ENCODE measurements at places on chromosomes 5 and 9.
A peak's percentile ranks its signal among the peaks of the same experiment; 100 is the strongest.

DNA sequence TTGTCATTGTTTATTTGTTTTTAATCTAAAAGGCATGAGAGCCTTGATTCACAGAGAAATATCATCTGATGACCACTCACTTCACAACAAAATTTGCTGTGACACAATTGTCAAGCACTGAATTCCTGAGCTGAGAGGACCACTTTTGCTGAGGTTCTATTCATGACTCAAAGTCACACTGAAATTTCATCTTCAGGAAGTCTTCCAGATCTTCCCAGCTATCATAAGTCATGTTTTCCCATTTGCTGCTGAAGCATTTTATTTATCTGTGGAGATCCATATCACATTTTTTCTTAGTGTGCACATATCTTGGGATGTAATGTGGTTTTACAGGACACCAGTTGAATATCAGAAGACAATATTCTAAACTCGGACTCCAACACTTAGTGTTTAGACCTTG lies 255.1 kb upstream of the TRIM32 start:
- no peak for DNase-seq

DNA sequence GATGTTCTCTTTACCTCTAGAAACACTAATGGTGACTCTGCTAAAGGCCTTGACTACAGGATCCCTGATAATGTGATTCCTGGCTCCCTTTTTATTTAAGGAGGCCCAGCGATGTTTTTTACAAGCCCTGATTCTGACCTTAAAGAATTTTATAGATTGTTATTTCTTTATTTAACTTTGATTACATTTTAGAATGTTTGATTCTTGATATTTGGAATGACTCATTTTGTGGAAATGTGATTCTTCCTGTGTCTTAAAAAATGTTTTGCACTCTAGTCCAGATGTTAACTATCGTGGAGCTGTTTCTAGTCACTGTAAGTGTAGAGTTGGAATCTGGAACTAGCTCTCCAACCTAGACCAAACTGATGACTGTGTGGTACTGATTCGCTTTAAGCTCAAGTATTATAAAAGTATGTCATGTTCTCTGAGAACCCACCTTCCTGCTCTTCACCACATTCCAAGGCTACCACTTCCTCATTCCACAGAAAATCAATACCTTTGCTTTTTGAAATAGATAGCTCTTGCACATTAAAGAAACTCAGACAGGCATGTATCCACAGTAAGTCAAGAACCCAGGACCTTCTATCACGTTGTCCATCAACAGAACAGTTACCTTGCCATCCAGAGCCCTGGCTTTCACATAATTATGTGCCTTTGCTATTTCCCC lies 65.2 kb downstream of the JMY start:
- DNase-seq: no peak

DNA sequence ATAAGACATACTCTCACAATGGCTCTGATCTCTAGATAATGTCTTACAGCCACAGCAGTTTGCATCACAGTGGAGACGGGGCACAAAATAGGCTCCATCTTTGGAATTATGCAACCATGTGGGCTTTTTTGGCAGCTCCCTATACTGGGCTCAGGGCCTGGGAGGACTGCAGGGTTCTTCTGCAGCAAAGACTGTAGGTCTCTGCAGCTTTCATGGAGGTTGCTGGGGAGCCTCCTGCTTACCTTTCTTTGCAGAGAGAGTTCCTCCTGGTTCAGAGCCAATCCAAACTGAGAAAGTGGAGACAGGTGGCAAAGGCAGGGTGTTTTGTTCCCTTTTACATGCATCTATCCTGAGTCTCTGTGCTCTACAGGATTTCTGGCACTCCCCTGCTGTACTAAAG lies 558.0 kb downstream of the TLR4 start:
- no peak for DNase-seq

DNA sequence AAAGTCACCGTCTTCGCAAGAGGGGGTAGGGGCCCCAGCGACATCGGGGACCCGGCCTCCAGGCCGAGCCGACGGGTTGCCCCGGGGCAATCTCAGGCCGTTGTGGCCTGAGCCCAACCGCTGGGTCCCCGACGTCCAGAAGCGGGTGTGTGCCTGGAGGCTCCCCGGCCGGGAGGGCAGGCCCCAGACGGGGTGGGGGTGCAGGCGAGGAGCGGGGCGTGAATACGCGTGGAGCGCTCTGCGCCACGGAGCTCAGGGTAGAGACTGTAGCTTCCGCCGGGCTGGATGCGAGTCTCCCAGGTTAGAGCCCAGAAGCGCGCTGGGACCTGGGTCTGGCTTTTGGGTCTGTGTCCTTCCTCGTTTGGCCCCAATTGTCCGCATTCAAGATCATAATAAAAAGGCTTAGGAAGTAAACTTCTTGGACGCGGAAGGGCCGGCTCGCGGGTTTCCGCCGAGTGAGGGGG lies 3.5 kb downstream of the BARX1 start:
- DNase-seq: no peak

GRCh38 chr9:111449705-111450104 lies 34.5 kb downstream of the ECPAS start:
- no peak for DNase-seq

GRCh38 chr5:127014573-127014972 lies 15.8 kb downstream of the MARCHF3 start:
- DNase-seq: peak; percentile 39

DNA sequence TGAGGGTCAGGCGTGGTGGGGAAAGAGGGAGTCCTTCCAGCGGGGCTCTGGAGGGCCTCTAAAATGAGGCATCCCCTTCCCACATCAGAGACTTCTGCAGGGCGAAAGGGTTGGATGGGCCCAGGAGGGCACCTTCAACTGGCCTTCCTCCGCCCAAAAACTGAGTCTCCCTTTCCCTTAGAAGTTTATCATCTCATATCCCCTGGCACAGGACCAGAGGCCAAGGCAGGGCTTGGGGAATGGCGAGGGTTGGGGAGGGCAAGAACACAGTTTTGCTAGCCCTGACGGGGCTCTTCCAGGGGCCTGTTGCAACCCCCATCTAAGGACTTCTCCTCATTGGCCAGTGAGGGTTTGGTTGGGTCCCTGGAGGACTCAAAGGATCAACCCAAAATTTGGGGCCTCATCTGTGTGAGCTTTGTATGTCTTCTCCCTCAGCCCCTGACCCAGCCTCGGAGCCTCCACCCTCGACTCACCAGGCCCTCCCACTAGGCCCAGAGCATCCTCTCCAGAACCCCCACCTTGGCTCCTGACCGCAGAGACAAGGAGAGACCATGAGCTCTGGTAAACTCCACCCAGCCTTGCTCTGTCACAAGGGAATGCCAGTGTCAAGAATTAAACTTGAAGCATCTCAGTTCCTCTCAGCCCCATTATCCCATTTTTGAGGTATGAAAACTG lies 24.1 kb downstream of the AQP7 start:
- DNase-seq: no peak

- DNase-seq: no peak
Measured at GRCh38 chr9:15310107-15310850, 3.3 kb upstream of the TTC39B start.

DNA sequence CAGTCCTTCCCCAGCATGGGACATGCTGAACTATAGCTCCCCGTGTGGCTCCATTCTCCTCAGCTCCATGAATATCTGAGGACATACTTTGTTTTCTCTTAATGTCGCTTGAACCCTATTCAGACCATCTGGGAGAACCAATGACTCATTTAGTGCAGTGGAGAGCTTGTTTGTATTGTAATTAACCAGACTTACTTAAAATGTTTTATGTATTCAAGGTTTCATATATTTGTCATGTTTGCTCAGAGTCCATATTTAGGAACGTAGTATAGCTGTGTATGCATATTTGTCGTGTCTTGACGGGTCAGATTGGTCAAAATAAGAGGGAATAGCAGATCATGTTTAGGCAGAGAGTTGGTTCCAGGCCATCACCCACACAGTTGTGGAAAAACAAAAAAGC lies 150.1 kb upstream of the NTRK2 start:
- DNase-seq: no peak

DNA sequence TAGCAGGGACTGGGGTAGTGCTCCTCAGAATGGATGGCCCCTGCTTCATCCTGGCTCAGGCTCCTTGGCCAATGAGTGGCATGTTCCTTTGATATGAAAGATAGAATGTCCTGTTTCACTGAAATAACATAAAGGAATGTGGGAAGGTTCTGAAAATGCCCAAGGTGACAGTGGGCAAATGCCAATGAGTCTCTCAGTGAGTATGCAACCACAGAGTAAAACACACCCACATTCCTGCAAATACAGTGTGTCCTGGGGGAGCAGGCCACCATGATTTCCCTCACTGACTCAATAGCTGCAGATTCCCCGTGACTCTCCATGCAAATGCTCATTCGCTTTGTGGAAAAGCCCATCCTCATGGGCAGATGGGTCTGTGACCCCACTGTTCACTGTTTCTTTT lies 36.4 kb downstream of the ZNF366 start:
- no peak for DNase-seq

- no peak for DNase-seq
Measured at GRCh38 chr5:179260324-179261070, 84.8 kb downstream of the ADAMTS2 start.

- DNase-seq: peak; percentile 74
Measured at GRCh38 chr5:173452119-173452905, 124.1 kb upstream of the STC2 start.

GRCh38 chr5:141149812-141150211 lies at the start of gene PCDHB6:
Gene PCDHB6 (plus strand): TSS chr5:141150057. CDS start chr5:141150258, 201 bp downstream.
- DNase-seq: no peak

DNA sequence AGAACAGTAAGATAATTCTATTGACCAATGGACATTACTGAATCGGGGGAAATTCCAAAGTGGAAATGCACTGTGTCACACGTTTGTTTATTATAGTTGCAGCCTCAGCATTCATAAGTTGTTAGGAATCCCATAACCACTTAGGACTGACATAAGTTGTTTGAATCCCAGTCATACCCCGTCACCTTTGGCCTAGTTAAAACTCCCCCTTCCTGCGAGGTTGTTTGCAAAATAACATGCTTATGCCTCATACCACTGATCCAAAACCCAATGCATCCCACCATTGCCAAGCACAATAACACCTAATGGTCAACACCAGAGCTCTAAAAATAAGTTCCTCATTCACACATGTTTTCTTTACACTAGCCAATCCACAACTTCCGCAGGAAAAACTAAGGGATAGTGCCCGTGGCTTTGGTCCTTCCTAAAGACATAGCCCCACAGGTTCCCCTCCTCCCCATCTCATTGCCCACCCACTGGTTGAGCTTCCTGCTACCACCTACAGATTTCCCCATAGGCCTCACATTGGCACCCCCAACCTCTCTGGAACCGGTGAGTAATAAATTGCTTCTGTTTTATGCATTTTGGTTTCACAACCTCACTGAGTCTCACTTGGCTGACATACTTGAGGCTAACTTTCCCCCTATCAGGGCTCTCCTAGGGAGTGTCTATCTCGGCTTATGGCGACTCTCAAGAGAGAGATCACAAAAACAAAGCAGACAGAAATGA lies 42.3 kb upstream of the MUSK start:
- DNase-seq: peak; percentile 7
